Activated T-cell treated with anti-CD3 and anti-CD28 coated beads for 24 hours (primary cell): ENCODE measurements at places on chromosomes 2 and 18.

DNA sequence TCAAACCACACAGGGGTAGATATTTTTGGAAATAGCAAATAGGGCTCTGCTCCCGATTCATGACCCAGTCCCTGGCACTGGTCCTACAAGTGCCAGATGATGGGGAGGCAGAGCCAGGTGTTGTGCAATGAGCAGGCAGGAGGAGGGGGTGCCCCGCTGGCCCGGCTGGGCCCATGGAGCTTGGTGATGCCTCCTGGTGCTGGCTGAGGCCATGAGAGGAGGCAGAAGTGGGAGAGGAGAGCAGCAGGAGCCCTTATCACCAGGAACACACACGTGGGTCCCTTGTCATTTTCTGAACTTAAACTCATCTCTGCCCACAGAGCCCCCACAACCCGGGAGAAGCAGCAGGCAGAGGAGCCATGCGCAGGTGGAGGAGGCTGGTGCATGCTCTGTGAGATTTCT, 90.5 kb upstream of the MAPK4 start:
- no peak for DNase-seq

DNA sequence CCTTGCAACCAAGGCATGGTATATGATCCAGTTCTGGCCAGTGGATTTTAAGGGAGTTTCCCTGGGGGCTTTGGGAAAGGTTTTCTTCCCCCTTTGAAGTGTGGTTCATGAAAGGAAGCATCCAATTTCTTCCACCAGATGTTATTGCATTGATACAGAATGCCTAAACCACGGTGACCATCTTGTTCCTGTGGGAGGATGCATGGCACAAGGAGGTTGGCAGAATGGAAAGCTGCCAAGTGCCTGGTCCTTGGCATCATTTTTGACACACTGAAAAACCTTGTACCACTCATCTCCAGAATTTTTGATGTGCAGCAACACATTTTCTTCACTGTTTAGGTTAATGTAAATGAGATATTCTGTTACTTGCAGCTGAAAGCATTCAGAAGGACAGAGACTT, 55.2 kb upstream of the CXCR4 start:
- no peak for DNase-seq

- DNase-seq, result no peak
Measured at GRCh38 chr2:106886916-106887758, 1.2 kb upstream of the ST6GAL2 start.

GRCh38 chr2:12536976-12537375, 179.8 kb upstream of the TRIB2 start:
- no peak for DNase-seq

GRCh38 chr2:31192396-31192795, 24.9 kb downstream of the CAPN14 start:
- DNase-seq, result no peak

DNA sequence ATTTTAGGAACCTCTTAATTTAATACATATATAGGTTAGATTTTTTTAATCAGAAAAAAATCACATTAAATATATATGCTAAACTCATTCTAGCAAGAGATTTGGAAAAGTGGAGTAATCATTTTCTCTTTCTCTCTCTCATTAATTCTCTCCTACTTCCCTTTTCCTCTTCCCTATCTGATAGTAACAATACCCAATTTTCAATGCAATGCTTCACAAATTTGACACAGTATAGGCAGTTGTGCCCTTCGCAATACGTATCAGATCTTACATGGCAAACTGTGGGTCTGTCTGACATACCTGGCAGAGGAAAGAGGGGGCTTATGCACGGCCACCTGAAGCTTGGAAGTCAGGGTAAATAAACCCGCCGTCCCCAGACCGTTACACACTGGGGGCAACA, 444.3 kb downstream of the NBAS start:
- DNase-seq, result no peak

GRCh38 chr2:68125821-68126220, 31.9 kb upstream of the PNO1 start:
- DNase-seq, result no peak

- DNase-seq, result no peak
Measured at GRCh38 chr2:63846487-63846886, 4.8 kb downstream of the UGP2 start.

DNA sequence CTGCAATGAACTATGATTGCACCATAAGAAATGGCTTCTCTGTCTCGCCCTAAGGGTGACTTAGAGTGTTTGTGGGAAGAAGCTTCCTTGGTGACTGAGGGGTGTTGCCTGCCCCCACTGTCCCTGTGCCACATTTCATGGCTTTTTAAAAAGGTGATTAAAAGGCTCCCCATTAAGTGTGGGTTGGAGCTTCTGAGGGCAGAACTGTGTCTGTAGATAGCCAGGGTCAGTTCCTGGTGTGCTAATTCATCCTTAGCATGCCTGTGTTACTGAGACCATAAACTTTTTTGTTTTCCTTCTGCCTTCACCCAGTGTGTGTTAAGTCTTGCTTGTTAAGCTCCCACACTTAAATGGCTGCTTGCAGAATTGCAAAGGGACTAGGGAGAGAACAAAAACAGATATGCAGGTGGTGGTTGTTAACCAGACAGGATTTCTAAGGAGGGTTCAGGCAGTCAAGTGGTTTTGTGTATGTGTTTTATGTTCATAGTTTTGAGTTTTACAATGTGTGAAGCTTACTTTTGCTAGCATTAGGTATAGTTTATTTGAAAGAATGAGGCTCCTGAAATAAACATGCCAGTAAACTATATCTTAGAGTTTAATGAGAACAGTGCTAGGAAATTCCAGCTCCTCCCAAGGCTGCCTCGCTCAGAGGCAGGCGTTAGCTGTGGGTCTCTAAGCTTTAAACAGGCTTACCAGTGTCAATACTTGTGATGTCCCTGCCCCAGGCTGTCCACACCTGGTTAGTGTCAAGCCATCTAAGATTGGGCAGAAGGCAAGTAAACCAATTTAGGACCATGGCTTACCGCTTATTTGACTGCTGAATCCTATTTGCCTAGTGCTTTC, 14.5 kb downstream of the CERS6 start:
- no peak for DNase-seq

- no peak for DNase-seq
Measured at GRCh38 chr2:229728370-229728769, 14.0 kb upstream of the DNER start.

GRCh38 chr18:25167612-25168410, 184.2 kb downstream of the ZNF521 start:
- no peak for DNase-seq

GRCh38 chr2:176768185-176768584, 444.4 kb upstream of the HNRNPA3 start:
- no peak for DNase-seq

DNA sequence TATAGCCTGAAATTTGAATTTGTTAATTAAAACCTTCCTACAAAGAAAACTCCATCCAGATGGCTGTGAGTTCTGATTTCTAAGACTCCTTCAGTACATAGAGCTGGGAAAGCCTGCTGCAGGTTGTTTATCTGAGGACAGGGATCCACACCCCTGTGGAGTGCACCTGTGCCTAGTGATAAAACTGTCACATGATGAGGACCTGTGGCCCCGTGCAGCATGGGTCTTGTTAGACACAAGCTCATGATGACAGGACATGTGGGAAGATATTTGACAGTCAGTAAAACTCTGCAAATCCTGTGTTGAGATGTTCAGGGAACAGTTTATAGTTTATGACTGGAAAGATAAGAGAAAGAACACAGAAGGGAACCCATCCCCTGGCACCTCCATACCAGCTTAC, 133.2 kb upstream of the TMEM18 start:
- DNase-seq, result no peak
